ENCODE measurements at places on chromosomes 5 and 9.

DNA sequence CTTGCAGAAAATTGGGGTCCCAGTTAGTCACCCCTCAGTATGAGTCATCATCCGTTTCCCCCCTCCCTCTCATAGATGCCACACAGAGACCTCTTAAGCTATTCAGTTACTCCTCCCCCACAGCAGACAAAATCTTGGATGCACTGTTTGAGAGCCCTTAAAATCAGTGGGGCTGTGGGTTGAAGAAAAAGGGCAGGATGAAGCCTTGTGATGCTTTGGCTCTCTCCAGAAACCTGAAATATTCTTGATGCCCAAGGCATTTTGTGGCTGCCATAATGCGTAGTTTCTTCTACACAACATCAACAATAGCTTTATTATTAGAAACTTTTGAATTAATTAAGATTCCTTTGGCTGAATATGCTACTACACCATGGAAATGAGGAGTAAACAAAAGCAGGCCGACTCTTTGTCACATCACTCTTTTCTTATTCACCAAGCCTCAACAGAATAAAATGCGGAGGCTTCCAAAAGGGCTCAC, 133.8 kb downstream of the MRPS30 start:
- no peak for DNase-seq

GRCh38 chr5:45162974-45163373, 354.2 kb downstream of the MRPS30 start:
- DNase-seq: no peak

- DNase-seq: no peak
Measured at GRCh38 chr5:40853632-40854192, 12.5 kb downstream of the CARD6 start.

DNA sequence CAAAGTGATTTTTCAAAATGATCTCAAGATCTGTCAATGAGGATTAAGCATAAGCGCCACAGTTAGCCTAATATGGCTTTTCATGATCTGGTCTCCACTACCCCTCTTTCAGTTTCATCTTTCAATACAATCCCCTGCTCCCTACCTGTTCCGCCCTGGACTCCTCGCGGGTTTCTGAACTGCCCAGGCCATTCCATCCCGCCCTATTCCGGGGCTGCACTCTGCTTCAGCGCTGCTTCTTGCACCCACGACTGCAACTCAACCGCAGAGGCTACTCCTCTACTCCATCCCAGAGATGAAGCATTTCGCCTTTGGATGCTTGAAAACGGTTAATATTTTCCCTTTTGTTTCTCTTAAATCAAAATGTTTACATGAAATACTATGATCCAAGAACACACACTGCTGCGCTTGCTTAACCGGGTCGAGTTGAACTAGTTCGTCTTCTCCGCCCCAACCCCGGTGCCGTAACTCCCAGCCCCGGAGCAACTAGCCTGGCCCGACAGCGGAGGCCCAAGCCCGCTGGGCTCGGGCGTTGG, 716 bp upstream of the OTULIN start:
- no peak for DNase-seq

DNA sequence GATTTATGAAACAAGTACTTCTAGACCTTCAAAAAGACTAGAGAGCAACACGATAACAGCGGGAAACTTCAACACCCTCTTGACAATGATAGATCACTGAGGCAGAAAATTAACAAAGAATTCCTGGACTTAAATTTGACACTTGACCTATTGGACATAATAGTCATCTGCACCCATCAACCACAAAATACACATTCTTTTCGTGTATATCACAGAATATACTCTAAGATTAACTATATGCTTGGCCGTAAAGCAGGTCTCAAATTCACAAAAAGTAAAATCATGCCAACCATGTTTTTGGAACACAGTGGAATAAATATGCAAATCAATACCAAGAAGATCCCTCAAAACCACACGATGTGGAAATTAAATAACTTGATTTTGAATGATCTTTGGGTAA, 559.4 kb downstream of the DNAH5 start:
- DNase-seq: no peak

DNA sequence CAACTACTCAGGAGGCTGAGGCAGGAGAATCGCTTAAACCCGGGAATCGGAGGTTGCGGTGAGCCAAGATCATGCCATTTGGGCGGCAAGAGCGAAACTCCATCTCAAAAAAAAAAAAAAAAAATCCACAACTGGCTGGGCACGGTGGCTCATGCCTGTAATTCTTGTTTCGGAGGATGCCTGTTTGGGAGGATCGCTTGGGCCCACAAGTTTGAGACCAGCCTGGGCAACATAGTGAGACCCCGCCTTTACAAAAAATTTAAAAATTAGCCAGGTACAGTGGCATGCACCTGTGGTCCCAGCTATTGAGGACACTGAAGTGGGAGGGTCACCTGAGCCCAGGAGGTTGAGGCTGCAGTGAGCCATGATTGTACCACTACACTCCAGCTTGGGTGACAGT, 1.9 kb upstream of the EIF4EBP3 start:
- no peak for DNase-seq

DNA sequence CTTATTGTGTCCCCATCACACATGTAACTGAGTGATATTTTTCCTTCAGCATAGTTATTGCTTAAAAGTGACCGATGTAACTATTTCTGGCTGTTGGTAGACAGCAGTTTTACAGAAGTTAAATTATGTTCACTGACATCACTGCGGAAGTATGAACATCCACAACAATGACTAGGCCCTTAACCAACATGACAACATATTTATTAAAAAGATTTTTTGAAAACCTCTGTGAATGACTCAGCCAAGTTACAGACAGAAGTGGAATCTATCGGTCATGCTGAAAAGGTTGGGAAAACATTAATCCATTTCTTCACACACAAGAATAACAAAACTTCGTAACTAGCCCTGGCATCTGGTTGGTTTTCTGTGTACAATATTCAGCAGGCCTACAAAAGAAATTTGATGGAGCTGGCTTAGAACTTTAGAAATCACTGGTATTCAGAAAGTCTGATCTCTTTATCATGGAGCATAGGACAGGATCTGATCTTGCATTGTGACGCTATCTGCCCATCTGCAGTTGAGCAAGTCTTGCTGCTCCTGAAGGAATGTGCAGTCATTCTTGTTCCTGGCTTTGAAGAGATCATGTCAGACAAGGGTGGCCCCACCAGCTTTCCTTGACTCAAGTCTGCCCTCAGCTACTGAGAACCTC, 6.5 kb downstream of the GLIS3 start:
- DNase-seq: no peak

- DNase-seq: no peak
Measured at GRCh38 chr5:118956727-118957126, 31.6 kb downstream of the DTWD2 start.

DNA sequence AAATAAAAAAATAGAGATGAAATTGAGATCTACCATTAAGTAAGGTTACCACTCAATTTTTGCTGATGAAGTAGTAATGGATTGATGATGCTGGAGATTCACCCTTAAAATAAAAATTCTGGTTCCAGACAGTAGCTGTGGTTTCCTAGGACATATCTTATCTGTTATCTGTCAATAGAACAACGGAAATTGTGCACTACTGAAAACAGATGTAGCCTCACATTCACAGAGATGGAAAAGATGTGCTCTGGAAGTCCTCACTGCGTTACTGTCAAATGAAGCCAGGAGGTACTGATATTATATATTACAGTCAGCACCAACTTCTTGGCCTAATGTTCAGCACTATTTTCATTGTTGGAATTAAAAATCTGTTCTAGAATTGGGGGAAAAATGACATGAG, 154.0 kb downstream of the SLC24A2 start:
- no peak for DNase-seq

GRCh38 chr5:134523543-134524271, 1.8 kb upstream of the JADE2 start:
- DNase-seq: no peak

DNA sequence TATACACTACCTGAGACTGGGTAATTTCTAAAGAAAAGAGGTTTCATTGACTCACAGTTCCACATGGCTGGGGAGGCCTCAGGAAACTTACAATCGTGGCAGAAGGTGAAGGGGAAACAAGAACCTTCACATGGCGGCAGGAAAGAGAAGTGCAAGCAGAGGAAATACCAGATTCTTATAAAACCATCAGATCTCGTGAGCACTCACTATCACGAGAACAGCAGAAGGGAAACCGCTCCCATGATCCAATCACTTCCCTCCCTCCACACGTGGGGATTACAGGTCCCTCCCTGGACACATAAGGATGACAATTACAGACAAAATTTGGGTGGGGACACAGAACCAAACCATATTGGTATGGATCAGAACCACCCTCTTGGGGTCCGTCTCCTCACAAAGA, 44.2 kb upstream of the SPIN1 start:
- DNase-seq: no peak

DNA sequence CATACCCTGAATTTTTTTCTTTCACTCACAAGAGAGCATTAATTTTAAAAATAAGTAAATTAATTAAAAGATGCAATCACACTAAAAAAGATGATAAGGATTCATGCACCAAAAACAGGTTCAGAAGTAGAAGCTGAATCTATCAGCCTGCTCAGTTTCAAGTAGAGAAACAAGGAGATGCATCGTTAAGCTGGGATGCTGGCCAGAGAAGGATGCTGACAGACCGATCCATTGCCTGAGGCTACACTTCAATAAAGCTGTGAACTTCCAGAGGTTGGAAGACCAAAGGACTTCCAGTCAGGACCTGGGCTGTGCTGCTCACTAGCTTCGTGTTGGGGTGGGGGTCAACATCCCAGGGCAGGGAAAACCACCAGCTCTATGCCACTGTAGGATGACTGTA, 457.7 kb downstream of the EFNA5 start:
- DNase-seq: no peak

- DNase-seq: no peak
Measured at GRCh38 chr5:133274597-133274935, 222.8 kb downstream of the HSPA4 start.

GRCh38 chr5:76144513-76145274, 61.5 kb downstream of the SV2C start:
- DNase-seq: no peak

- DNase-seq: peak; percentile 57
Measured at GRCh38 chr5:124906339-124907097, 160.1 kb upstream of the ZNF608 start.

GRCh38 chr5:150556859-150557508, 49.1 kb downstream of the NDST1 start:
- no peak for DNase-seq

All from caudate nucleus (tissue), 63 donors.